ENCODE measurements at places on chromosomes 5 and 9.

DNA sequence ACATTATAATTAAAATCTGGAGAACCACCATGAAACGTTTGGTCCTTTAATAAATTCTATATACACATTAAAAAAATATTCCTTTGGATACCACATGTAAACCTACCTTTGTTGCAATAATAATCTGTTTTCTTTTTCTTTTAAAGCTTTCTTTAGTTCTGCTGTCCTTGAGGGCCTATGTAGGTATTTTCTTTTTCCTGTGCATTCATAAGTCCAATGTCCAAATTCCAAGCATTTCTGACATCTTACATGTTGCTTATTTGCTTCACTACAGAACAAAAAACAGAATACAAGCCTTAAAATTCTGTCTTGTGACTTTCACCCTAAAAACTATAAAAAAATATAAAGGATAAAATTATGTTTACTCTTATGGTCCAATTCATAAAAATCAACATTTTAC is 19.7 kb downstream of the ZCCHC10 start:
- DNase-seq = no peak

DNA sequence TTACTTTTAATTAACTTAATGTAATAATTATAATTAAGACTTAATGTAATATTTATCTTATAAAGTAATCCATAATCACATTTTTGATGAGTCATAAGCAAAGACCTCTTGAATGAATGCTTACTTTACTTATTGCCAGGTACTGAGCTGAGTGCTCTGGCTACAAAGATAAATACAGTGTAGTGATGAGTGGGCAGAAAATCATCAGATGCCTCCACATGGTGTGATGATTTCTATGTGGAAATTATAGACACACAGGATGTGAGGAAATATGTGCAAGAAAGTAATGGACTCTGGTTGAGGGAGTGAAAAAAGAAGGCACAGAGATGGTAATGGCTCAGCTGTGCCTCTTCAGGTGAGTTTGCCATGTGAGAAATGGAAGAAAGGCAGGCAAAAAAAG is 422.6 kb upstream of the CD180 start:
- no peak for DNase-seq

DNA sequence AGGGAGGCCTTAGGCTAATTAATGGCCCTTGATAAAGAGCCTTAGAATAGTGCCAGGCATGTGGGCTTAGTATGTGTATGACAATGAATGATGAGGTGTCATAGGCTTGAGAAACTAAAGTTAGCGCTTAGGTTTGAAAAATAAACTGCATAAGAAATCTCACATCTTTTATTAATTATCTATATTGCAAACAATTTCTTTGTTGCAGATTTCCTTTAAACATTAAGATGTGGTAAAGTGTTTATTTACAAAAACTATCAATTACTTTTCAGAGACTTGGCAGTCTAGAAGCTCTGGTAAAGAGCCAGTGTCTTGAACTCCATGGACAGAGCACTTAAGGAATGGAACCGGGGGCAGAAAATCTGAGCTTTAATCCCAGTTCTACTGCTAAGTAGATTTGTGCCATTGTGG is 23.1 kb downstream of the MAP1B start:
- no peak for DNase-seq

- DNase-seq = no peak
Measured at GRCh38 chr5:34621277-34622097, 34.6 kb upstream of the RAI14 start.

- no peak for DNase-seq
Measured at GRCh38 chr5:28400076-28400475, 1361.7 kb upstream of the CDH9 start.

DNA sequence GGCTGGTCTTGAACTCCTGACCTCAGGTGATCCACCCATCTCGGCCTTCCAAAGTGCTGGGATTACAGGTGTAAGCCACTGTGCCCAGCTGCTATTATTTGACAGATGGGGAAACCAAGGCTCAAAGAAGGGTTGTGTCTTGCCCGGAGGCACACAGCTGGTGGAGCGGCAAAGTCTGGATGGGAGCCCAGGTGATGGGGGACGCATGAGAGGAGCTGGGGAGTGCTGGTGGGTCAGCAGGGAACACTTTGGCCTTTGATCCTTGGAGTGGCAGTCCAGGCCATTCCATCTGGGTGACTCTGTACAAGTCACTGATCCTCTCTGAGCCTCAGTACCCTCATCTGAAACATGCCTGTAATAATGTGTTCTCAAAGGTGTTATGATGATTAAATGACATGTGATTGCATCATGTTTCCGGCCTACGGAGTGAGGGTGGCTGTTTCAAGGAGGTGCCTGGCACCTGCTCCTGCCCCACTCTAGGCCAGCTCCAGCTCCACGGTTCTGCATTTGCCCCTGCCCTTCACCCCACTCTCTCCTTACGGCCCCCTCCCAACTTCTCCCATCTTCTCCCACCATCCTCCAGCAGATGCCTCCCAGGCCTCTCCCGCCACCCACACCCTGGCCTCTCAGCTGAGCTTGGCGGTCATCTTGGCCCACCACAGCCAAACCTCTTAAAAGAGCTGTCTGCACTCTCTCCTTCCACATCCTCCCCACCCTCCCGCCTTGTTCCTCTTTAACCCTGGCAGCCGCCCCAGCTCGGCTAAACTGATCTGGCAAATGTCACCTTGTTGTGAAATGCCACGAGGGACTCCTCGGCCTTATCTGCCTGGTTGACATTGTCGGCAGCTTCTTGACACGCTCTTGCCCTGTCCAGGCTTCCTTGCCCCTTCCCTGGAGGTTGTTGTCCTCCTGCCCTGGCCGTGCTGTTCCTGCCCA is 5.5 kb upstream of the DBN1 start:
- no peak for DNase-seq

DNA sequence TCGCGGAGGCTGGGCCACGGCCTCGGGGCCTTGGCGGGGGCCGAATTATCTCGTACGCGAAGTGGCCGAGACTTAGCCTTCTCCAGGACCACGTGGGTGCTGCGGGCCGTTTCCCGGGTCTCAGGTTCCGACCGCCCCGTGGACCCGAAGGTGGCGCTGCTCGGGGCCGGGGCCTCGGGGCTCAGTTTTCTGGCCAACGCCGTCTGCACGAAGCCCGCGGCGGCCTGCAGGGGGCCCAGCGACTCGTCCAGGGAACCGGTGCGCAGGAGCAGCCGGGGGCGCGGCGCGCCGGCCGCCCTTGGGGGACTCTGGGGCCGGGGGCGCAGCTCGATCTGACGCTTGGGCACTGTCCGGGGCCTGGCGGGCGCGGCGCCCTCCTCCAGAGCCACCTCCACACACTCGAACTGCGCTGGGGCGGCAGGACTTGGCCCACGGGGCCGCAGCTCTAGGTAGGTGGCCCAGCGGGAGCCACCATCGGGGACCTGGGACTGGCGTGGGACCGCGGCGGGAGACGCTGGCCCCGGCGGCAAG is 716 bp downstream of the PROB1 start:
- DNase-seq = peak; percentile 69

DNA sequence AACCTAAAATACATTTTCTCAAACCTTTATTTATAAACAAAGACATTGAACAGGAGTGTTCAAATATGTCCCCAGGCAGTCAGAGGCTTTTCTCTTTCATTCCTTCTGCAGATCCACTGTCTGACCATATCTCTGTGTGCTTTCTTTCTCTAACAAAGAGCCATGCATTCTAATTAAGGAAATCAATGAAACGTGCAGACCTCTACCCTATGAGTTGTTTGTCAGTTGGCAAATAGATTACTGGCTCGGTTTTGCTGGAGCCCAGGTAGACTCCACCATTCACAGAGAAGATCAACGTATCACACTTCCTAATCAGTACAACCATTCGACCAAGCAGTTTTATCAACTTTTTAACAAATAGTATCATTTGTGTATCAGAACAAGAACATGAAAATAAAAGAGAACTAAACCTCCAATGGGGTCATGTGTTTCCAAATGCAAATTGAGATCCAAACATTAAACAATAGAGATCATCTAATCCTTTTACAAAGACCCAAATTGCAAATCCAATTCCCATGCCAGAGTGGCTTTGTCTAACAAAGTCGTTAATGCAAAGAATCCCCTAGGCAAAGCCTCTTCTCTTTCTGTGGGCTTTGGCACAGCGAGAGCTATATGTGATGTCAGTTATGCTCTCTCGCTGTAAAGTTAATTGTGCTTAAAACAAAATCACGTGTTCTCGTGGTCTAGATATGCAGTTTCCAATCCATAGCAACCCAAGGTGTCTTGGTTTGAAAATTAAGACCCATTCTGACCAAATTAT is 16.8 kb downstream of the KLF4 start:
- no peak for DNase-seq

DNA sequence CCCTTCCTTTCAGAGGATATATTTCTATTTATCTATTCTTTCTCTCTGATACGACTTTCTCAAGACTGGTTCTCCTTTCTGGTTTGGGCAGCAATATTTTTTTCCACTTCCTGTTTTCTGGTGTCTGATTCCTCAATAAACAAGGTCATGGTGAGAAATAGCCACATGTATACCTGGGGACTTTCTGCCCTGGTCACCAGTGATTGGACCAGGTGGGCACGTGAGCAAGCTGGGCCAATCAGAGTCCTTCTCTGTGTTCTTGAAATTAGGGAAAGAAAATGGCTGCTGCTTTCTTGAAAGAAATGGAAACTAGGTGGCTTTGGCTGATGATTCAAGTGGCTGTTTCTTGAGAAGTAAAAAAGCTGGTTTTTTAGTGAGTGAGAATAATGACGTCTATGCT is 18.4 kb upstream of the GSN start:
- no peak for DNase-seq

DNA sequence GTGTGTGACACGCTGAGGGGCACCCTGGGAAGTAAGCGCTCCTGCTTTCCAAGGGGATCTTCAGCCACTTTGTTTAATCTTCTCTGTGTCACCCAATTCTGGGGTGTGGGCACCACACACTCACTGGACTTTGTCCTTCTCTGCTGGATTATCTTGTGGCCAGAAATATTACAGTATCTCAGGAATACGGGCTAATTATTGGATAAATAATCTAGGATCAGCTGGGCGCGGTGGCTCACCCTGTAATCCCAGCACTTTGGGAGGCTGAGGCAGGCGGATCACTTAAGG is 50.9 kb downstream of the COL5A1 start:
- no peak for DNase-seq

All from activated CD4-positive, alpha-beta T cell treated with anti-CD3 and anti-CD28 coated beads, Interleukin-2, amount 50 U/mL, for 48 hours (primary cell).